ENCODE measurements at places on chromosomes 12 and 14. TPM values are rescaled to one million over a fixed set of nuclear protein-coding genes. Genes with fewer than 3 reads are reported as not detected.

GRCh38 chr12:117968826-117969659, at the start of gene KSR2:
Gene KSR2 (minus strand): TSS chr12:117968990. CDS start chr12:117968255, 735 bp downstream.
- peak; percentile 62 for DNase-seq

DNA sequence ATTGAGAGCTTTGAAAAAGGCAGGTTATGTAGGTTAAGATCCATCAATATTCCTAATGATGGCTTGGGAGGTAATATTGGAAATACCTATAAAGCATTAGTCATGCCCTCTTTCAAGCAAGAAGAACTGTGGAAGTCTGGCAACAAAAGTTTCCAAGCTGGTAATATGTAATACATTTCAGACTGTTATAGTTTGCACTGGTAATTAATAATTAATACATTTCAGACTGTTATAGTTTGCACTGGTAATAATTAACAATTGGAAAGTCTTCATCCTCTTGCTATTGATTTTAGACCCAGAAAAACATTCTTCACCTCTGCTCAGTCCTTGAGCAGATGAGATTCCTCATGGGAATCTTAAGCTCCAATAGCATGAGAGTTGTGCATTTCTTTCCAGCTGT, 29.0 kb upstream of the WDR89 start:
- no peak for DNase-seq

DNA sequence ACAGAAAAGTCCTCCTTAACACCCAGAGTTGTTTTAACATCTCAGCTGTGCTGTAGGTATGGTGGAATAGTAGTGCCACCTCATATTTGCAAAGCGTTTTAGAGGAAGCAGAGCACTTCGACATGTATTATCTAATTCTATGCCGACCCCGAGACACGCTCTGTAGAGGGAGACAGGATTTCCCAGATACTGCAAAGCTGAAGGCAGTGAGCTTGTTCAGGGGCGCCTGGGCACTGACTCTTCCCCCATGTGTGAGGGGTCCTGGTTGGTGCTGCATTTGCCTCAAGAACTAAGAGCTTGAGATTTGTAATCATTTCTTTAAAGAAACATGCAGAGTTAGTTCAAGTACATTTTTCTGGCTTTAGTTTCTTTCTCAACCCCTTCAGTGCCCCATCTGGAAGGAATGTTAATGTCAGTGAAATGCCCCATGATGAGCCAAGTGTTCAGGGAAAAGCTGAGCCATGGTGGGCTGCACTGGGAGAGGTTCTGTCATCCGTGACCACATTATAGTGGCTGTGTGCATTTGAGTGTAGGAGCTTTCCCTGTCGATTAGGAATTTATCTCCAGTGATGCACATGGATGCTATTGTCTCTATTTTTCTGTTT, 66.3 kb downstream of the MBIP start:
- DNase-seq, result no peak

DNA sequence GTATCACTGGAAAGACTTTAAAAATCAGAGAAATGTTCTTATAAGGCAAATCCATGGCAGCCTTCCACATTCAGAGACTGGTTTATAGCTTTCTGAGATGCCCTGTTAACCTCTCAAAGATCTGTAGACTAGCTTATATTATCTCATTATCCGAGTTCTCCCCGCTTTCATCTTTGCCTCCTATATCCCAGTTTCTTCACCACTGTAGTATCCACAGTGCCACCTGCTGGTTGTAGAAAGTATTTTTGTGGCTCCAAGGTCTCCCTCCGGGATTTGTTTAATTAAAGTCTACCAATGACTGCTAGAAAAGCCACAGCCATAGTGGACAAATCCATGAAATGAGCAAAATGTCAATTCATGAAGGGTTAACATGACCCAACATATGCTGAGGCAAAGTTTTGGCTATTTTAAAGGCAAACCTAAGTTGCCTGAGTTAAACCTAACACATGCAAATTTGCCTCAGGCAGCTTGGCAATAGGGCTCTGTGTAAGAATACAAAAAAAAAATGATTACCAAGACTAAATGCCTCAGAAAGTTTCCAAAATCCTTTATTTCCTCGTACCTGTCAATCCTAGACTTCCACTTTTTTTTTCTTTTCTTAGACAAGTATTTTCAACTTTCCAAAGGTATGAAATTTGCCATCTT, 218.8 kb upstream of the BMP4 start:
- peak; percentile 90 for DNase-seq

DNA sequence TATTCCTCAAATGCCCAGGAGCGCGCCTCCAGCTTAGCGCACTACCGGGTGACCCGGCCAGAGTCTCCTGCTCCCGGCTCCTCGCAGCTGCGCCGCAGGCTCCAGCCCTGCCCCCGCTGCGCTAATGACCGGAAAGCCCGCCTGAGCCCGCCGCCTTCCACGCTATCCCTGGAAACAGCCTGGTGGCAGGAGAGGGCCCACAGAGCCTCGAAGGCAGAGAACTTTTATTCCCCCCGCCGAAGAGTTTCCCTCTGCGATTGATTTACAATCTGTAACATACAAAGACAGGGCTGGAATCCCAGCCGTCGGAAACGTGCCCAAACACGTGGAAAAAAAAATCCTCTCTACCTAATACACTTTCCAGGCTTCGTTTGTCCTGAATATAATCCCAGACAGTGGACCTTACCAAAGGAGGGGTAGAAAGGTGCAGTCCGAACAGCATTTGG, 1.5 kb downstream of the COL2A1 start:
- DNase-seq, result peak; percentile 76

DNA sequence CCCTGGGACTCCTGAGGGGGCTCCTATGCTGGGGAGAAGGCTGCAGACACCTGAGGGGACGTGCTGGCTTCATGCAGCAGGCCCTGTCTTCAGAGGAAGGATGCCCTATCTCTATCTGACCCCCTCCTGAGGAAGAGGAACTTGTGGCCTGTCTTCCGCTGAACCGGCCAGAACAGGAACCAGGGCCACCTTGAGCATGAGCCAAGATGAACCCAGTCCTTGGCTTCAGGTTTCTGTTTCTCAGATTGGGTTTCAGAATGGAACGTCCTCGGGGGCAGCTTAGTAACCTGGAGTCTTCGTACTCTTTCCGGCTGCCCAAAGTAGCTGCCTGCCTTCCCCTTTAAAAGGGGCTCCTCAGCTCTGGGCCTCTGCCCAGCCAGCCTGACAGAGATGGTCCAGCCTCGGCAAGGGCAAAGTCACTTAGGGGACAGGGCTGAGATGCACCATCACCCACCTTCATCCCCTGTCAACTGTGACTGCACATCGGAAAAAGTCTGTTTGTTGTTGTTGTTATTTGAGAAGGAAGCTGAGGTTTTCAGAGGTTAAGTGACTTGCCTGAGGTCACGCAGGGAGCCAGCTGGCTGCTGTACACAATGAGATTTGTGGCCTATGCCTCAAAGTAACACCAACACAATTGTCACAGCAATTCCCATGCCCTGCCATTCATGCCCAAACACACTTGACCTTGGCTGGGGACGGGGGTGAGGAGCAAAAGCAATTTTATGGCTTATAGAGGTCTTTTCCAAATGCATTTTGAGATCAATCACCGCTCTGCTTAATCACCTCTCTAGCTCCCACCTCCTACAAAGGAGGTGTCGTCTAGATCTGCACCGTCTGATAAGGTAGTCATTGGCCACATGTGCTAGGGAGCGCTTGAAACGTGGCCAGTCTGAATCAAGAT, 13.4 kb downstream of the ASB2 start:
- DNase-seq, result no peak

GRCh38 chr12:120774169-120774916, 48.7 kb downstream of the ACADS start:
- no peak for DNase-seq

DNA sequence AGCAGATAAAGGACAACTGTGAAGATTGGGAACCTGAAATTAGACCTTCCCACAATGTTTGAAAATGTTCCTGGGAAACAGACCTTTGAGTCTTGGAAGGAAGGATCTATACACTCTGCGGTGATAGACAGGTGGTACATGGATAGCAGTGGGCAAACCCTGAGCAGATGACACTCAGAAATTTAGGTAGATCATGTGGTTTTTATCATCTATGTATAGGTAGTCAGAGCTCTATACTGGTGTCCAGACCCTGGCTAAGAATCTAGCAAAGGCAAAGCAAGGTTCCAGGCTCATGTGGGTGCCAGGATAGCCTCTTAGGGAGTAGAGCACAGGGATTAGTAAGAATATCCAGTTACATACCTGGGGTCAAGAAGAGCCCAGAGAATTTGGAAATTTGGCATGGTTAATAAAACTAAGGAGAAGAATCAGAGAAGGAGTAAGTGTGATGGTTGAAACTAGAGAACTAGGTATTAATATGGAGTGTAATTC, 331.2 kb upstream of the FBXO33 start:
- no peak for DNase-seq

DNA sequence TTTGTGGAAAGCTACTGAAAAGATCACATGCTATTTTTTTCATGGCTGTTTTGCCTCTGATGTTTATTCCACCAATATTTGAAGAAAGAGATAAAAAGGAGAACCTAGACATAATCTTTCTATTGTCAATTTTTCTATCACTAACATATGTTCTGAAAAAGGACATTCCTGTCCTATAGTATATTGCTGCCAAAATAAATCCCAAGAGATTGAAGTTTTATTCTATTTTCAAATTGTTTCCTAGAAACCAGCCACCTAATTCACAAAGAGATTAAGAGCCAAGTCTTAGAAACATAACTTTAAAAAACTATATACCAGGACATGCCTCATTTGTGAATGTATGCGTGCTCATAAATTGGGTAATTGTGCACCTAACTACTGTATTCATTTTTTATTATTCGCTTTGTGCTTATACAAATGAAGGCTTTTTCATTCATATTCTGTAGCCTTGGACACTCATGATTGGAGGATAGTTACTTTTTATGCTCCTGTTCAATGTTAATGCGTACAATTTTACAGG, 200.7 kb downstream of the FUT8 start:
- DNase-seq, result peak; percentile 17

DNA sequence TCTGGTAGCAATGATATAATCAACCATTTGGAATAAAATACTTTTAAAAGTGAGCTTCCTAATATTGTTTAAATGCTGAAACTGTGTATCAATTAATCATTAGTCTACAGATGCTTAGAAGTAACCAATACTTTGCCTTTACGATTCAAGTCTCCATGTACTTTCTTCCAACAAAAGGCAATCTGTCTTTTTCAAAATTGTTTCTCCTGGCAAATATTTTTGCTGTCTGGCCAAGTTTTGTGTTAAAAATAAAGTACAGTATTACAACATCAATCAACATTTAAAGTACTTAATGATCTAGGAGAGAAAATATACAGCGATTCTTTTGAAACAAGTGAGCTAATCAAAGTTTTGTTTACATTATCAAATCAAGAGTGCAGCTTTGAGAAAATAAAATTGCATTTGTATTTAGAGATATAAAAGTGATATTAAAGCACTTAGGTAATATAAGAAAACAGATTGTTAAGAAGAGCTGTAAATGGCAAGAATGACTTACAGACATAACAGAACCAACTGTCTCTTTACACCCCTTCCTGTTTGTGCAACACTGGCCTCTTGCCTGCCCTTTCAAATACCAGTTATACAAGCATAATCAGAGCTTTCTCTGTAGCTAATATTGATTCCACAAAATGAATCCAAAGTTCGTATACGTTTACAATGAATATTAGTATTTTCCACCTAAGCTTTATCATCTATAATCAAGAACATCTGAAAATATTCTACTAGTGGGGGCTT, 38.2 kb upstream of the FBLN5 start:
- DNase-seq, result no peak

DNA sequence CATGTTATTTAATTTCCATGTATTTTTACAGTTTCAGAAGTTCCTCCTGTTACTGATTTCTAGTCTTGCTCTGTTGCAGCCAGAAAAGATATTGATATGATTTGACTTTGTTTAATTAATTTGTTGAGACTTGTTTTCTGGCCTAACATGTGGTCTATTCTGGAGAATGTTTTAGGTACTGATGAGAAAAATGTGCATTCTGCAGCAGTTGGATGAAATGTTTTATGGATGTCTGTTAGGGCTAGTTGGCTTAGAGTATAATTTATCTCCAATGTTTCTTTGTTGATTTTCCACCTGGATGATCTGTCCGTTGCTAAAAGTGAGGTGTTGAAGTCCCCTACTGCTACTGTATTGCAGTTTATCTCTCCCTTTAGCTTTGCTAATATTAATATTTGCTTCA, 54.4 kb downstream of the GPR137C start:
- DNase-seq, result no peak

DNA sequence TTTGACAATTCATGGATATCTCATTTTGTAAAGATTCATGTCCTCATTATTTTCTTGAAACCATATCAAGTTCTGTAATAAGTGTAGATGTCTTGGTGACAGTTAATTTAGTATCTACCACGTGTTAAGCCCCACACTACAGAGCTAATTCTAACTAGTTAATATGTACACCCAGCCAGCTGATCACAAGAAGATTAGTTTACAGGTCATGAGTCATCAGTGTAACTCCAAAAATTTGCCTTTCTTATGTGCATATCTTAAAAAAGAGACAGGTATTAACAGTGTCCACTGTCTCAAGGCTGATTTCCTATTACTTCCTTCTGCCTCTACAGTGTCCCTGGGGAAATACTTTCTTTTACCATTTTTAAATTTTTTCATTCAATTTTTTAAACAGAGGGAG, 13.3 kb upstream of the YBX3 start:
- no peak for DNase-seq

GRCh38 chr14:105490267-105490571, 827 bp upstream of the TEDC1 start:
- DNase-seq, result no peak

DNA sequence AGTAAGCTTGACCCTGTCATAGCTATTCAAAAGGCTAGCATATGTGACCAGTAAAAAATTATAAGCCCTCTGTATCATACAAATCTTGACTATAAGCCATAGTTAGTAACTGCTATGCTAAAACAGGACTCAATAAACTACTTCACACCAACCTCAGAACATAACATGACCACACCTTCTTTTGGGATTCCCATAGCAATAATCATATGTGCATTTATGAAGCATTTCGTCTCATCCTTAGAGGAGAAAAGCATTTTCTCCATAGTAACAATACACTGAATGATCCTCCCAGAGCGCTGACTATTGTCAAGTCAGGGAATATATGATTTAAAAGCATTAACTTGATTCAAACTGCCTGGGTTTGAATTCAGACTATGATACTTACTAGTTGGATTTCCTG, 46.2 kb downstream of the GRIN2B start:
- no peak for DNase-seq

- DNase-seq, result peak; percentile 41
These were observed 11.9 kb upstream of the TCL1A start for GRCh38 chr14:95725685-95726336.

DNA sequence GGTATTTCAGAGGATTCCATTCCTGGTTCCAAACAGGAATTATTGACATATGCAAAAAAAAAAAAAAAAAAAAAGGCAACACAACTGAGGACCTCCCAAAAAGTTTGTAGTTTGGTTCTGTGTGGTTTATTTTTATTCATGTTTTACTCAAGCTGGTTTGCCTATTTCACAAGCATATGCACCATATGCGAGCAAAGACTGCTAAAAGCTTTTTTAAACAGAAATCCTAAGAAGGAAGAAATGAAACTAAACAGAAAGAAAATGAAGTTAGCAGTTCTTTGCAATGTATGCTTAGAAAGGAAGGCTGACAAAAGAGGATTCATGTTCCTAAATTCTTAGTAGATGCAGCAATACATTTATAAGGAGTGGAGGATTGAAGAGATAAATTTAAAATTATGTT, 487.6 kb upstream of the FLRT2 start:
- no peak for DNase-seq

GRCh38 chr12:89206390-89206789, 145.9 kb downstream of the DUSP6 start:
- no peak for DNase-seq

- no peak for DNase-seq
These were observed 1.3 kb upstream of the EMP1 start for GRCh38 chr12:13195250-13195649.

The PIANP gene
- 1.6 TPM for total RNA-seq

The IRAK3 gene
- total RNA-seq, result 13.4 TPM

The JDP2 gene
- 54.7 TPM for total RNA-seq

The MGAT4C gene
- total RNA-seq, result 0.41 TPM

The MYH7 gene
- 218 TPM for total RNA-seq

The HSPB8 gene
- 150 TPM for total RNA-seq

The MDM2 gene
- 86.6 TPM for total RNA-seq
